ENCODE measurements at places on chromosomes 1 and 21.

DNA sequence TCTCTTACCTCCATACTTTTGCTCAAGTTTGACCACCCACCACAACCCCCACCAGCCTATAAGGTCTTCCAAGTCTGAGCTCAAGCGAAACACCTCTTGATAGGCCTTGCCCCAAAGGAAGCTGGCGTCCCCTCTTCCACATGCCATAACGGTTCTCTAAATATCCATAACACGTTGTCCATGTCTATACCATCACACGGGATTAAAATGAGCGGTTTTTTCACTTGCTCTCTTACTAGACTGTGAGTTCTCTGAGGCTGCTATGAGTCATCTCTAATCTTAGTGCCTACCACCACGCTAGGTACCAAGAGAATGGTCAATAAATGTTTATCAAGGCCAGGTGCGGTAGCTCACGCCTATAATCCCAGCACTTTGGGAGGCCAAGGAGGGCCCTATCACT, 41.0 kb downstream of the WASF2 start:
- DNase-seq = no peak

DNA sequence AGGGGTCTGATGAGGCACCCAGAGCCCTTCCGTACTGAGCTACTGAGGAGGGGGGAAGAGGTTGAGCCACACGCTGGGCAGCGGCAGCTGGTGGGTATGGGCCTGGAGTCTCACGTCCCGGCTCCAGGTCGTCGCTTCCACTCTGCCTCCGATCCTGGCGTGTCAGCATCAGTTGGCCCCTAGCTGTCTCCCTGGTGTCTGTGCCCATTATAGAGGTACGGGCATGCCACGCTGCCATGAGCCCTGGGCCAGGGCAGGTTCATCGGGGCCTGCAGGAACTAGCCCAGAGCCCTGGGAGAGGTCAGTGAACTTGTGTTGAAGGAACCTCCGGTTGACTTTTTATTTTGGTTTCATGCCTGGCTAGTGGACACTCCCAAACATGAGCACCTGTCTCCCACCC, 18.2 kb downstream of the COQ8A start:
- DNase-seq = no peak

DNA sequence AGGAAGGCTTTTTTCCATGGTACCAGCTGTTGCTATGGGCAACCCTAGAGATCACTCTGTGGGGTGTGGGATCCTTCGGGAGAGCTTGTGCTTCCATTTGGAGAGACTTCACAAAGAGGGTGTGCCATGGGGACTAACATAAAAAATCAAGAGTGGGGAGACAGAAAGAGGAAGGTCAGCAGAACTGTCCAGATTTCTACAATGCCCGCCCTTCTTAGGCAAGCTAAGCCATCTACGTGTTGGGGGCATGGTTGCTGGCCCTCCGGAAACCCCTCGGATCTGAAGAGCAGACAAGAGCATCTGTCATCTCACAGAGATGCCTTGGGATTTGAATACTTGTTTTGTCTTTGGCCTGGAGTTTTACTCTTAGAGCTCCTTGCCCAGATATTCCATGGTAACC, 83.9 kb upstream of the ZNF648 start:
- no peak for DNase-seq

DNA sequence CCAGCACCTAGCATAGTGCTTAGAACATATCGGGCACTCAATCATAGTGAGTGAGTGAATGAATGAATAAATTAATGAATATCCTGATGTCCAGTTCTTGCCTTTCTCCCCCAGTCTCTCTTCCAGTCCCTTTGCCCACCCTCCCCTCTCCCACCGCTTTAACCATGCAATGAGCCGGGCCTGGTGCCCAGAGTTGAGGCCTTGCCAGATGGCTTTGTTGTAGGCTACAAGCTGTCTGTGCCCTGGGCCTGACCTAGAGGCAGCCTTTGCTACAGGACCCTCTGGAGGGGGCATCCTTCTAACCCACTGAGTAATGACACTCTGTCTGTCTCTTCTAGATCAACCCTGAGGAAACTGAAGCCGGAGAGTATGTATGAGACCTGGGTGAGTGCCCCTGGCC, 6.9 kb downstream of the CASQ1 start:
- DNase-seq = no peak

DNA sequence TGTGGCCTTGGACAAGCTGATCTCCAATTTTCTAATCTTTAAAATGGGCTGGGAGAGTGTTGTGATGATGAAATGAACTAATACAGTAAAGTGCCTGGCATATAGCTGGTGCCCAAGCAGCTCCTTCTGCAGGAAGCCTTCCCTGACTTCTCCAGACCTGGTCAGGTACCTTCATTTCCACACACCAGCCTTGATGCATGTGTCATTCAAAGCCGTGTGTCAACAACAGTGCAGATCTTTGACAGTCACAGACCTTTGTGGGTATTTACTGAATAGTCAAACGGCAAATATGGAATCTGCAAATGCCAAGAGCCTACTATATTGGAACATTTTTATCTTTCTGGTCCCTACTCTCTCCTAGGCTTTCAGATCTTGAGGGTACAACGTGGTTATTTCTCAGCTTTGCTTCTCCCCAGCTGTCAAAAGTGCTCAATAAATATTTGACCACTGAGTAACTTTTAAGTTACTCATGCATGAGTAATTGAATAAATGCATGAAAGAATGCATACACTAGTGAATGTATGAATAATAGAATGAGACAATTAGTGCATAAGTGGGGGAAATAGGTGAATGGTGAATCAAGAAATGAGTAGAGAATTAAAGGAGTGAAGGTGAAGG, 75.4 kb downstream of the MDM4 start:
- DNase-seq = peak; percentile 71

DNA sequence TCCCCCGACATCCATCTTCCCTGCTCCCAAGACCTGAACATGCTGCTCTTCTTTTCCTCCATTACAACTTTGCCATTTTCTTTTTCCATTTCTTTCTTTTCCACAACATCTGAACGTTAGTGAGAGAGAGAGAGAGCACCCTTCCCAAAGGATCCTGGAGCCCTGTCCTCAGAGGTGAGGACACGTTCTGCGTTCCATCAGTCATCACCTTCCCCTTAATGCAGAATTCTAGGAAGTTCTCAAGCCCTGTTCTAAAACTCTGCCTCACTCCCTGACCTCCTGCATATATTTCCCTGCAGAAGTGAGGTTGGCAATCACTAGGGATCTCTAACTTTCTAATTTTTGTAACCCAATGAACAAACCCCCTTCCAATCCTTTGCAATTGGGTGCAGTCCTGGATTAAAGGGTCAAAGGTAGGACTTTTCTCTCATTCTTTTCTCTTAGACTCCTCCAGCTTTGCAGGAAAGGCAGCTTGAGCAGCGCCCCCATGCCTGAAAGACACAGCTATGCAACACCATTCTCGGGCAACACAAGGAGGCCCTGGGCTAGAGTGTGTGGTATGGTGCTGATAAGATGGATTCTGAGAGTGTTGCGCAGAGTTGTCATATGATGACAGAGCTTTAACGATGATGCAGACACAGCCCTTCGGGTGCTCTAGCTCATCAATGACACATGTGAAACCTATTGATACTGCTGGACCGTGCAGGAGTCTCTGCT, 59.2 kb upstream of the TNR start:
- DNase-seq = no peak

GRCh38 chr1:151986501-151987190, 7.0 kb downstream of the S100A10 start:
- no peak for DNase-seq

DNA sequence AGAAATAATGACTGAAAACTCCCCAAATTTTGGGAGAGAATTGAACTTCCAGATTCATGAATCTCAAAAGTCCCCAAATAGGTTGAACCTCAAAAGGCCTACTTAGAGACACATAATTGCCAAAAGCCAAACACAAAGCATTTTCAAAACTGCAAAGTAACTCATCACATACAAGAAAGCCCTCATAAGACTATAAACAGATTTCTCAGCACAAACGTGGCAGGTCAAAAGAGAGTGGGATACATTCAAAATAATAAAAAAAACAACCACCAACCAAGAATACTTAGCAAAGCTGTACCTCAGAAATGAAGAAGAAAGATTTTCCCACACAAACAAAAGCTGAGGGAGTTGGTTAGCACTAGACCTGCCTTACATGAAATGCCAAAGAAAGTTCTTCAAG, 57.9 kb downstream of the CCN1 start:
- DNase-seq = no peak

DNA sequence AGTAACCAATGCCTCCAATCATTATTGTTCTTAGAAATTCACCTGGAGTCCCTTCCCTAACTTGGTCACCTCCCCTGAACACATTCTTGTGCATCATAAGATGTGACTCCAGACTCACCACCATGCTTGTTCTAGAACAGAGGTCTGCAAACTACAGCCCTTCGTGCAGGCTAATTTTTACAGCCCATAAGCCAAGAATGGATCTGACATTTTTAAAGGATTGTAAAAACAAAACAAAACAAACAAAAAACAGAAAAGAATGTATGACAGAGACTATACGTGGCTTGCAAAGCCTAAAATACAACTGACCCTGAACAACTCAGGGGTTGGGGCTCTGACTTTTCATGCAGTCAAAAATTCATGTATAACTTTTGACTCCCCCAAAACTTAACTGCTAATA, 6.2 kb upstream of the HIVEP3 start:
- DNase-seq = no peak

- DNase-seq = no peak
Measured at GRCh38 chr1:19067912-19068638, 111.6 kb upstream of the IFFO2 start.

- DNase-seq = no peak
Measured at GRCh38 chr1:55095095-55095494, 55.7 kb downstream of the PCSK9 start.

DNA sequence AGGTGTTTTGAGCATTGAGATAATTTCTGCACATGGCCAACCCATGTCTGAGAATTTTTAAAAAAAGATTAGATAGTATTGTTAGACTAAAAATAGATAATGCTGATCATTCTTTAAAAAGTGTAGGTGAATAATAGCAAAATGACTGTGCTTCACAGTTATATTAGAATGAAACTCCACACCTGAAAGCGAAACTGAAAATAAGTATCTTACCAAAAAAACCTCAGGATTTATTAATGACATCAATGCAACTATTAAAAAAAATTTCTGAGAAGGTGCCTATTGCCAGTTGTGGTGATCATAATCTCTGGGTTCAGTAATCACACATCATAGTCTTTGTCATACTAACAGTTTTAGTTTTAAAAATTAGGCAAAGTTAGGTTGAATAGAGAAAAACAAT, 36.5 kb downstream of the PLA2G4A start:
- no peak for DNase-seq

GRCh38 chr1:56199061-56199460, 380.3 kb downstream of the PLPP3 start:
- DNase-seq = no peak

- DNase-seq = no peak
Measured at GRCh38 chr1:240820816-240821215, 208.9 kb upstream of the GREM2 start.

- peak; percentile 68 for DNase-seq
Measured at GRCh38 chr1:233440951-233441401, 113.5 kb downstream of the MAP3K21 start.

DNA sequence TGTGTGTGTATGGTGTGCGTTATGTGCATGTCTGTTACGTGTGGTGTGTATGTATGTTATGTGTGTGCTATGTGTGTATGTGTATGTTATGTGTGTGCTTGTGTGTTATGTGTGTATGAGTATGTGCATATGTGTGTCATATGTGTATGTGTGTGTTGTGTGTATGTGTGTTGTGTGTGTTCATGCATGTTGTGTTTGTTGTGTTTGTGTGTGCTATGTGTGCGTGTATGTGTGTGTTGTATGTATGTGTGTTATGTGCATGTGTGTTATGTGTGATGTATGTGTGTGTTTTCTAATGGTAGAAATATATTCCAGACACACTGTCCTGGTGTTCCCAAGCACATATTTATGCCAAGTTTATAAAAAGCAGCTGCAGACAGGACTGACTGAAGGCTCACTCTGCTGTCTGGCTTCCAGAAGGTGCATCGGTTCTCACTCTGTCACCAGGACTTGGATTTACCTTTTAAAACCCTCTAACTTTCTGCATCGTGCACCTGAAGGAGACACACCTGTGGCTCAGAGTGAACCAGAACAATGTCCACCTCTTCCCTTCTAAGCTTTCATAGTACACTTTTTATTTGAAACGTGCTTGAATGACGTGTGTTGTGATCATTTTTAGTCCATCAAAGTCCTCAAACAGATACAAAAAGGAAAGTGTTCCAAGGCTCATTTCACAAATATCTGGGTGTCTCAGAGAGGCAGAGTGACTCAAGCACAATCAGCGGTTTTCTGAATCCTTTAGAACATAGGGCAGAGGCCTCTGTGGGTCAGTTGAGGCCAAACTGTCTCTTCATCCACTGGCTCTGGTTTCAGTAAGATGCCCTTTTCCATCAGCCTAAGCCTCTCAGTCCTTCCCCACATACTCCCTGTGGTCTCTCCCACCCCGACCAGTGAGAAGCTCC, 49.9 kb downstream of the TOMM20 start:
- DNase-seq = peak; percentile 59

DNA sequence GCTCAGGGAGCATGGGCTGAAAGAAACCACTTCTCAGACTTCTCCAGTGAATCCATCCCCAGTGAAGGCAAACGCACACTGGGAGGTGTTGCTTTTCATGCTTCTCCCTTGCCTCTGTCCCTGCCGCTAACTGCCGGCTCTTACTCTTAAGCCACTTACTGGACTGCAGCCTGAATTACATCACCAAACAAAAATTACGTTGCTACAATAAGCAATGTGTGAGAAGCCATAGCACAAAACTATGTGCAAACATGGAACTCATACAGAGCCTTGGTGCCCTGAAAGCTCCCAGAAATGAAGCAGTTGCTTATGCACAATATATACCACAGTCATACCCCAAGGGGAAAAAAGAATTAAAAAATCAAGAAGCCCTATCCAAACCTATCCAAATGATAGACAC, 375.2 kb downstream of the KCNH1 start:
- no peak for DNase-seq

DNA sequence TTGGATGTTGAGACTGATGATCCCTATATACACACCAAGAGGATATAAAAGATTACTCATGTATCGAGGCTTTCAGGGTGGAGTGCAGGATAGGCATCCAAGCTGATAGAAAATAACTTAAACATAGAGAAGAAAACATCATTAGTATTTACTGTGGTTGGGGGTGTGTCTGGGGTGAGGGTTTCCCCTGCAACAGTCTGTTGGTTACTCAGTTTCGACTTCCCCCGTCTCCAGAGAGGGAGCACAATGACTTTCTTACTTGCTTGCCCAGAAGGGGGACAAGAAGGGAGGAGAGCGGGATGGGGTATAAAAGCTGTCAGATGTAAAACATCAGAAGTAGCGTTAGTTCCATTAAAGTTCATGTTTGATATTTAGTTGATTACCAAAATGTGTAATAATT, 717.4 kb upstream of the ZP4 start:
- DNase-seq = no peak

DNA sequence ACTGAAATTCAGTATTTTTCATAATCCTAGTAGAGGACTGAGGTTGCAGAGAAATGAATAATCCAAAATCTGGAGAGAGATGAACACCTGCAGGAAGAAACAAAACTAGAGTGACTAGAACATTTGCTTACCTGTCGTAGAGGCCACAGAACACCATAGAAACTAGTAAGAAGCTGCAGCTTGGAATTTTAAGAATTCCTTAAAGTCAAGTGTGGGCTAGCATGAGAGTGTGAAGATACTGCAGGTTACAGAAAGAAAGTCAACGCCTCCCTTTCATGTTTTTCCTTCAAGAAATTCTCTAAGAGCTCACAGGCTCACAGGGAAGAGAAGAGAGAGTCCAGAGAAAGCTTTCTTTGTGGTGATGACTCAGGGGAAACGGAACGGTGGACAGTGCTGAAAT, 633.7 kb downstream of the LRRIQ3 start:
- DNase-seq = no peak

Measured in fibroblast of lung (primary cell).